WERI-Rb-1 (cell line): ENCODE measurements at places on chromosomes 4 and X.

DNA sequence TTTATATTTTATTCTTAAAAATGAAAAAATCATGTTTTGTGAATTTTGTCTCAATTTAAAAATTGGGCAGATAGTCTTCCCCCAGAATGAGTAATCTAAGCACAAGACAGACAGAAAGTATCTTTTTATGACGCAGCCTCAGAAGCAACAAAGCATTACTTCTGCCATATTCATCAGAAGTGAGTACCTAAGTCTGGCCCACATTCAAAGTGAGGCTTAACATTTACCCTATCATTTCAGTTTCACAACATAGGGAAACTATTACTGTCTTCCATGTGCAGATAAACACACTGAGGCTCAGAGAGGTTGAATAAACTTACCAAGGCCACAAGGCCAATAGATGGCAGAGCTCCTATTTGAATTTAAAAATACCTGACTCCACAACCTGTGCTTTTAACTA, 4.4 kb upstream of the PRDX4 start:
- DNase-seq: no peak

- DNase-seq: no peak
Measured at GRCh38 chrX:19640693-19641374, 125.5 kb upstream of the MAP3K15 start.

DNA sequence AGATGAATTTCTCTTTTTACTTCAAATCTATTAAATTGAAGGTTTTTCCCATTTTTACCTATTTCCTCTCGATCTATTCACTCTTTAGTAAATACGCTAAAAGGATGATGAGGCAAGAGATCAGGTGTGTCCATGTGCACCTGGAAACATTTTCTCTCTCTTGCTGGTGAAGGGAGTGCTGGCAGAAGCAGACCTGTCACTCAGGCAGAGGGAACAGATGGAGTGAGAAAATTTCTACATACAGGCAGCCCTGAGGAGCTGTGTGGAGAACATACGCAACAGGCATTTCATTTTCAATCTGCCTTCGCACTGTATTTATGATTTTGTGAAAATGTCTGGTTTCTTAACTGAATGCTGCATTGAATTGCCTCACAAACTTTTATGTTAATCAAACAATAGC, 249.5 kb downstream of the GPM6A start:
- DNase-seq: no peak

DNA sequence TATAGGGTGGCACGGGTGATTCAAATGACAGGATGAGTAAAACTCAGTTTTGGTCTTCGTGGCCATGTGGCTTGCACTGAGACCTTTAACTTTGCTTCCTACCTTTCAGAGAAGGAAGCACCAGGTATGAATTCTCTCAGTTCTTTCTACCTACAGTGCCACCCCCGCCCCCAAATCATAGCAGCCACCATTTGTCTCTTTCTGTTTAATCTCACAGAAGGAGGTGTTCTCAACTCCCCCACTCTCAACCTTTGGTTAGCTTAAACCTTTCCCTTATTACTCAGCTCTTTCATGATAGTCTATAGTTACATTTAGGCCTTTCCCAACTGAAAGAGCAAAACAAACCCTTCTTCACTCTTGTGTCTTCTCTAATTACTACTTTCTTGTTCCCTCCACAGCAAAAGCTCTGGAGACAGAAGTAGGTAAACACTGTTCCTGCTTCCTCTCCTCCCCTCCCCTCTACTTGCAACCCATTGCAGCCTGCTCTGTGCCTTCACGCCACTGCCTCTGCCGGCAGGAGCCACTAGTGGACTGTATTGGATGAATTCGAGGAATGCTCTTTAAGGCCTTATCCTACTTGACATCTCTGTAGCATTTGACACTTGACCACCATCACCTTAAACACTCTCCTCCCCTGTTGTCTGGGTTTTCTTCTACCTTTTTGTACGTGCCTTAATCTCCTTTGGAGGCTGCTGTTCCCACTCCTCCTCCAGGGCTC, 123.7 kb downstream of the AFF1 start:
- DNase-seq: peak; percentile 78

DNA sequence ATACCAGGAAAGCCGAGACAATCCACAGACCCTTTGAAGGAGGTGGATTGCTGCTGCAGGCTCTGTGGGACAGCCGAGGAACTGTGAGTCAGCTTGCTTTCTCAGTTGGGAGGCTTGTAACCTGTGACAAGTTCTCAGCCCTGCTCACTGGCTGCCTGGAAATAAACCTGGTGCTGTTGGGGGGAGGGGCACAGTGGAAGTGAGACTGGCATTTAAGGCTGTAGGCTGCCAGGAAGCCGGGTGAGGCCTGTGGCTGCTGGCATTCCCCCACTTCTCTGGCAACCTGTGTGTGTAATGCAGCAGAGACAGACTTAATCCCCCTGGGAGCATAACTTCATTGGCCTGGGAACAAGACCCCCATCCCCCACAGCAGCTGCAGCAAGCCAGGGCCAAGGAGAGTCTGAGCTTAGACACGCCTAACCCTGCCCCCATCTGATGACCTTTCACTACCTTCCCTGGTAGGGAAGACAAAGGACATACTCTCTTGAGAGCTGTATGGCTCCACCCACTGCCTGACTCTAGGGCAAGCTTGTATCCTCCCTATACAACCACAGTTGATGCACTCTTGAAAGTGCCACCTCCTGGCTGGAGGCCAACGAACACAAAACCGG, 64.1 kb downstream of the ALPK1 start:
- peak; percentile 34 for DNase-seq

DNA sequence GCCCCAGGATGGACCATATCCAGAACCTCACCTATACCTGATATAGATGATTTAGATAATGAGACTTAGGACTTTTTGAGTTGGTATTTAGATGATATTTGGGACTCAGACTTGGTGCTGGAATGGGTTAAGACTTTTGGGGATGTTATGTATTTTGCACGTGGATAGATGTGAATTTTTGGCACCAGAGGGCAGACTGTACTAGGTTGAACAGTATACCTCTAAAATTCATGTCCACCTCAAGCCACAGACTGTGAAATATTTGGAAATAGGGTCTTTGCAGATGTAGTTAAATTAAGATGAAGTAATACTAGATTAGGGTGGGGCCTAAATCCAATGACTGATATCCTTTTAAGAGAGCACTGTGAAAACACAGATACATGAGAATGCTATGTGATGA, 15.6 kb downstream of the RBM41 start:
- DNase-seq: no peak

DNA sequence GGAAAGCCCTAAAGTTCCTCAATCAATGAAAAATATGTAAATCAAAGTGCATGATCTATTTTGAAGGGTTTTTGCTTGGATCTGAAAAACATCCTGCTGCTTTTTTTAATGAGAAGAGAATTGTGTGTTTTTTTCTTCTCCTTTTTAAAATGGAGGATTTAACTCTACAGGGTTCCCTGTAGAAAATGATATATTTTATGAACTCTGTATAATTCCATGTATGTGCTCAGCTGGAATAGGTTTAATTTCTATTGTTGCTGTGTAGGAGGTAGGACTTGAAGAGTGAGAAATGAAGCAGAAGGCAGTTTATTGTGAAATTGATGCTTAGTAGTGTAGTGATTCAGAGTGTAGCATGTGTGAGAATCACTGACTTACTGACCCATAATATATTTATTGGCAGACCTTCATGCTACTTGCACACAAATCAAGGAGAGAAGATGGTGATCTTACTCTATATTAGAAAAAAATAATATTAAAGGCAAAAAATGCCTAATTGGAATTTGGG, 286.8 kb upstream of the FSTL5 start:
- no peak for DNase-seq

DNA sequence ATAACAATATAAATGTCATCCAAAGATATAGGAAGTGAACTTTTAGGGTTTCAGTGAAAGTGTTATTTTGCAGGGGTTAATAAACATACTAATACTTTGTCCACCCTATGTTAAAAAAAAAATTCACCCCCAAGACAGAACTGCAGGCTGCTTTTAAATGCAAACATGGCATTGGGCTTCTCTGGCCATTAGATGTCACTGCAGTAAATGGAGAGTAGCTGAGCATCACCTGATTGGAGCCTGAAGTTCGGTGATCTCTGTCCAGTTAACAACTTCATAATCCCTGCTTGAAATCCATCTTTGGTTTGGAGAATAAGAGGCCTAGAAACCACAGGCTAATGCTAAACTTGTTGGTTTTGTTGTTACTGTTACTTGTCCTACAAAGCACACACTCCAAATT, 18.7 kb downstream of the SLC25A43 start:
- no peak for DNase-seq

DNA sequence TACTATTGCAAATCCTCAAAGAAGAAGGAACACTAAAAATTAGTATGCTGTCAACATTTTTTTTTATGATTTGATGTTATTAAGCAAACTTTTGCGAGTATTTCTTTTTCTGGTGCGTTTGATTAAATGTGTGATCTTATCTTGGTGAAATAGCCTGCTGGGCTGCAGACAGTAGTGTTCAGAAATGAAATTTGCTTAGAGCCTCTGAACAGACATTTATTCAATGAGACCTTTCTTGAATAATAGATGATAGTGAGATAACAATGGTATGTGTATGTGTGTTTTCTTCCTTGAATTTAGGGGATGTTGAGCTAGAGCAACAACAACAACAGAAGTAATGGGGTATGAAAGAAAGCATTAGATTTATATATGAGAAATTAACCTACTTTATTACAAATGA, 12.7 kb downstream of the ADGRL3 start:
- DNase-seq: no peak

DNA sequence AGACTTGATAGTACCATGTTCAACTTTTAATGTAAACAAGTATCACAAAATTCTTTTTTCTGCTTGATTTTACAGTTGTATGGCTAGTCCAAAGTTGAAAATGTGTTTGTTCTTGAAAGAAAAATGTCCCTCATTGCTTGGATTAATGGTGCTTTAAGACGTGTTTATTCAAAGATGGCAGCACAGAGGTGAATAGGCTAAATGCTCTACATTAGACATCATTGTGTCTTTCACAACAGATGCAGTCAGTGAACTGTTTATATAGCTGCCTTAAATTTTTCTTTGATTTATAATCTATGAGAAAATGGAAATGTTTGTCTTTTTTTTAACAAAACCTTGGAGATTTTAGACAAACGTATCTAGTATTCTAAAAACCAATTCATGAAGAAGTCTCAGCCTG, 137.3 kb downstream of the BMPR1B start:
- DNase-seq: no peak

DNA sequence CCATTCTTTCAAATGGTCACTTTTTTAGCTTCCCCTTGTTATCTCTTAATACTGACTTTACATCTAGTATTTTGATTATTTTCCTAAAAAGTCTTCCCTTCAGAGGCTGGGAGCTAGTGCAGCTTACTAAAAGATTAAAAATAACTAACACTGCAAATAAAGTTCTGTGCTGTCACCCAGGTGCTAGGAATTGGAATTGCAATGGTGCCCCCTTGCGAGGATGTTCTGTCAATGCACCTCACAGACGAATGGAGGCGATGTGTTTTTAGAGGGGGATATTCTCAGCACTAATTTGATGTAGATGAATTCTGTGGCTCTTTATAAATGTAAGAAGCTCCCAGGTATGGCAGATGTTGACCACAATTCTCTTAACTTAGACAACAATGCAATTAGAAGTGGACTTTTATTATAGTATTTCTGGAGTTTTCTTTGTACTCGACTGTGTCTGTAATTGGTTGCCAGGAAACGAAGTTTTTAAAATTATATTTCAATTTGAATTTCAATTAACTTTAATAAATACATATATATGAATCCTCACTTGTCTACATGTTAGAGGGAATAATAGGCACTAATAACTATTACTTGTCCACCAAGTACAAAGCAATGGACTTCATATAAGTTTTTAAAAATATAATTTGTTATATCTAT, 22.0 kb upstream of the SMIM31 start:
- DNase-seq: peak; percentile 79

GRCh38 chrX:81336455-81337152, 134.7 kb downstream of the SH3BGRL start:
- no peak for DNase-seq

DNA sequence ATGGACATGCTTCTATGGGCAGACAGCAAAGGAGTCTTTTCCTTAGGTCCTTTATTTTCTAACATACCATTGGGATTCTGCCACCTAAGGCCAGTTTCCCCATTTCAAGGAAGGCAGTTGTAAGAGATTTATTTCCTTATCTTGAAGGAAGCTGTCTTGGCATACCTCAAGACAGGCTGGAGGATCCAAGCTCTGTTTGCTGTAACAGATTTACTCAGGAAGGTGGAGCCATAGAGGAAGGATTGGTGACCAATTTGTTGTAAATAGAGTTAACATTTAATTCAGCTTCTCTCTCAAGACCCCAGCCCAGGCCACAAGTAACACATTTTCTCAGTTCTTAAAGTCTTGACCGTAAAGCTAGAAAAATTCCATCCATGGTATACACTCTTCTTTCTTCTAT, 131.6 kb upstream of the TENM3 start:
- DNase-seq: no peak

DNA sequence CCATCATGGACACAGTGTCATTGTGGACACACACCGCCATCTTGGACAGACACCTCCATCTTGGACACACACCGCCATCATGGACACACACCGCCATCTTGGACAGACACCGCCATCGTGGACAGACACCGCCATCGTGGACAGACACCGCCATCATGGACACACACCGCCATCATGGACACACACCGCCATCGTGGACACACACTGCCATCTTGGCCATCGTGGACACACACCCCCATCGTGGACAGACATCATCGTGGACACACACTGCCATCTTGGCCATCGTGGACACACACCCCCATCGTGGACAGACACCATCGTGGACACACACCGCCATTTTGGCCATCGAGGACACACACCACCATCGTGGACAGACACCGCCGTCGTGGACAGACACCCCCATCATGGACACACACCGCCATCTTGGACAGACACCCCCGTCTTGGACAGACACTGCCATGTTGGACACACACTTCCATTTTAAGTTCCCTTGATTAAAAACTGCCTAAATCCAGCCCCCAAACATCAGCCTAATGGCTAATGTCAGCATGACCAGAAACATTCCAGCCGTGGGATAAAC, 9.1 kb downstream of the ASMTL start:
- peak; percentile 2 for DNase-seq

GRCh38 chr4:86129546-86129945, 230.3 kb downstream of the MAPK10 start:
- no peak for DNase-seq
